Stimulated activated CD4-positive, alpha-beta T cell treated with anti-CD3 and anti-CD28 coated beads, TNF-alpha, amount 100 ng/mL, for 48 hours (primary cell): ENCODE measurements at places on chromosomes 16 and 17.

DNA sequence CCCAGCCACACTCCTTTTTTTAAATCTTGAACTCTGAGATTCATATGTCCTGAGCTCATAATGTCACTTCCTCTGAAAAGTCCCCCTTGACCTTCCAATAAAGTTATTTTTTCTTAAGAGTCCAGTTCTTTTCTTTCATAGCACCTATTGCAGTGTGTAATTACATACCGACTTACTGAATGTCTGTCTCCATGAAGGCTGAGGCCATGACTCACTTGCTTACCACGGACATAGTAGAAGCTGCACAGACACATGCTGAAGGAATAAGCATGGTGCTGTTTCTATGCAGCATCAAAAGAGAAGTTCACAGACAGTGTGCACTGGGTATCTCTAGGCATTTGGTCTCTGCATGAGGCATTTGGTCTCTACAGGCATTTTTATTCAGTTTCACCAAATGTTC lies 77.2 kb downstream of the C17orf67 start:
- no peak for DNase-seq

GRCh38 chr16:10765772-10766171 lies 22.1 kb downstream of the NUBP1 start:
- DNase-seq: no peak

GRCh38 chr17:30222251-30222650 lies 13.2 kb downstream of the SLC6A4 start:
- no peak for DNase-seq

DNA sequence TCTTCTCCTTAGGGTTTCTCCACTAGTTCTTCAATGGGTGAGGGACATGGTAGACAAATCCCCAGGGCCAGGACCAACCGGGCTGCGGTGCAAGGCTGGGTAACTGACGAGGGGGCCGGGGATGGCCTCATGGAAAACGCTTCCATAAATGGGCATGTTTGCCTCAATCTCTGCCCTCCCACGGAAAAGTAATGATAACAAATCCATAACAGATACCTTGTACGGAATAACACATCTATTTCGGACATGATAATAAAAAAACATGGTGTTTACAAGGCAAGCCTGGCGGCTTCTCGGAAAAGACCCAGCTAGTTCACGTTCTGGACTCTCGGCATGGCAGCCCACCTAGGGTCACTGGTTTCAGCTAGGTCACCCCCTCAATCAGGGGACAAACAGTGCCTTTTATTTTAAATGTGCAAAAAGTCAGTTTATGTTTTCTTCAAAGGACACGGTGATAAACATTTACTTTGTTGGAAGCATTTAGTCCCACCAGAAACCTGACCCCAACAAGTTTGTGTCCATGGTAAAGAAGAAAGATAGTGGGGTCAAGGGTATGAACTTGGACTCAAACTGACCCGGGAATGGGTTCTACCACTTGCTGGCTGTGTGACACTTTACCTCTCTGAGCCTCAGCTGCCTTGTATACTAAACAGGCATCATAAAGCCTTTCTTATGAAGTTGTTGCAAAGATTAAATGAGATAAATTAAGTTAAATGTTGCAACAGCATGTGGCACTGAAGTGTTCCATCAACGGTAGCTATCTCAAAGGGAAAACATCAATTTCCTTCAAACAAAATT lies 1.7 kb downstream of the MYH11 start:
- DNase-seq: no peak

DNA sequence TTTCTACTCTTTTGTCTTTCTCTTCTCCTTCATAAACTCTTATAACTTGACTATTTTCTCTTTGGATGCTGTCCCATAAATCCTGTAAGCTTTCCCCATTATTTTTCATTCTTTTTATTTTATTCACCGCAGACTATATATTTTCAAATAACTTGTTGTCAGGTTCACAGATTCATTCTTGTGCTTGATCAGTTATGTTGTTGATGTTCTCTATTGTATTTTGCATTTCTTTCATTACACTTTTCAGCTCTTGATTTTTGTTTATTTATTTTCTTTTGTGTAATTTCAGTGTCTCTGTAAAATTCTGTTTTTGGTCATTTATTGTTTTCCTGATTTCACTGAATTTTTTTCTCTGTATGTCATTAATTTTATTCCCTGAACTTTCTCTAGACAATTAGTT lies 49.2 kb downstream of the EFCAB13 start:
- DNase-seq: no peak

- no peak for DNase-seq
Observed at GRCh38 chr16:56777001-56777400, 47.1 kb downstream of the NUP93 start.

DNA sequence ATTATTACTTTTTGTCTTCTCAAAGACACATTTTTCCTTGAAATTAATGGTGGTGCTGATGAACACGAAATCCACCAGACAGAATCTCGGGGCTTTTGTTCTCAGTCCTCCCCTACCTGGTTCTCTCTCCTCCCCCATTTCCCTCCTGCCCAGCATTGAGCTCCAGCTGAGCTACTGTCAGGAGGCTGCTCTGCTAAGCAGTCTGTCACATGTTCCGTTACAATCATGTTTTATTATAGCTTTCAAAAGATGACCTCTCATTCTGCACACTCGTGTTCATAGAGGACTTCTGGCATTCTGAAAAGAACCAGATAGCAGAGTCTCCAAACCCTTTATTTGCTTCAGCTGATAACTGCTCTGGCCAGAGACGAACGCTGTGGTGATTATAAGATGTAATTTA lies 732.5 kb upstream of the RBFOX1 start:
- DNase-seq: no peak

DNA sequence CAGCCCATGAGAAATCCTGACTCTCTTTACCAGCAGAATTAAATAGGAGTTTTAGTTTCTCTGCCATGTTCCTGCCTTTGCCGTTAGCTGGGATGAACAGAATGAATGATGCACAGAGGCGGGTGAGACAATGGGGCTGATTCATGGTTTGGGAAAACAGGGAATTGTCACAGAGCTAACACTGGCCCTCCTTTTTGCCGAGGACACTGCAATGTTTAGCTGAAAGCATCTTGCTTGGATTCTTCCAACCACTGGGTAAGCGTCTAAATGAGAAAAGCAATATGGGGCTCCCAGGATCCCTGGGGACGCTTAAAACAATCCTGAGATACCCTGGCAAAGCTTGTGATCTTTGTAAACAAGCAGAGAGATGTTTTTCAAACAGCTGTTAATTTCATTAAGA lies 12.8 kb upstream of the PAFAH1B1 start:
- DNase-seq: no peak

DNA sequence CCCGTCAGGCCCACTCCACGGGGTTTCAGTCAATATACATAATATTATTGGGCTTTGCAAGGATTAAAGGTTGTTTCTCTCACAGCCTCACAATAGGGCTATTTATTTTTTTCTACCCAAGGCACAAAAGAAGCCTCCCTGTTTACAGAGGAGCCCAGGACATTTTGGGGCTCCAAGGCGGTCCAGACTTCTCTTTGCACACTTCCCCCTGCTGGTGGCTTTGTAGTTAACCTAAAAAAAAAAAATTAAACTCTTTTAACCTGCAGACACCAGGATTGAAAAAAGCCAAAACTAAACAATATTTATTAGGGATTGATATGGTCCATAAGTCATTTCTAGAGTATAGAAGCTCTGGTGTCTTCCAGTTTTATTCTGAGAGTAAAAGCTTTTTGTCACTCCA lies 169.7 kb upstream of the ZFHX3 start:
- DNase-seq: no peak
